ENCODE measurements at places on chromosomes 13 and 19.

- DNase-seq = no peak
These were observed 6.3 kb upstream of the ZNF358 start for GRCh38 chr19:7509625-7510024.

- DNase-seq = no peak
These were observed 1109.5 kb downstream of the SLITRK1 start for GRCh38 chr13:82772816-82773215.

GRCh38 chr13:58467176-58467575, 835.6 kb downstream of the PCDH17 start:
- no peak for DNase-seq

DNA sequence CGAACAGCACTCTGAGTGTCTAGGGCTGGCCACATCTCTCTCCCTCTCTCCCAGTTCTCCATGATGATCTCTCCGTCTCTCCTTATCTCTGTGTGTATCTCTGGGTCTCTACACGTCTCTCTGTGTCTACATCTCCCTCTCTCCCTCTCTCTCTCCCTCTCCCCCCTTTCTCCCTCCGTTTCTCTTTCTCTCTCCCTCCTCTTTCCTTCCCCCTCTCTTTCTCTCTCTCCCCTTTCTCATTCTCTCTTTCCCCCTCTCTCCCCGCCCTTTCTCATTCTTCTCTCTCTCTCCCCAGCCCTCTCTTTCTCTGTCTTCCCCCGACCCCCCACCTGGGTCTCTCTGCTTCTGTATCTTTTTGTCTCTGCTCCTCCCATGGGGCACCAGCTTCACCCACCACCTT, 21.3 kb upstream of the TNFAIP8L1 start:
- DNase-seq = no peak

All from stimulated activated naive CD8-positive, alpha-beta T cell treated with anti-CD3 and anti-CD28 coated beads, Interleukin-15, Interleukin-2, amounts not matched to agents 100 U/mL and 50 U/mL, for 24 hours (primary cell).